ENCODE measurements at places on chromosomes 5 and 9. TPM values are rescaled to one million over a fixed set of nuclear protein-coding genes. Genes with fewer than 3 reads are reported as not detected.

- DNase-seq, result no peak
- peak overlapping the region; percentile 98 for H3K4me3 ChIP-seq
- peaks cover 4% of the 10 kb centered on the region for H3K36me3 ChIP-seq
- no peaks in the 10 kb centered on the region for H3K27me3 ChIP-seq
These were observed 1.2 kb downstream of the ST8SIA4 start for GRCh38 chr5:100901821-100902341.

DNA sequence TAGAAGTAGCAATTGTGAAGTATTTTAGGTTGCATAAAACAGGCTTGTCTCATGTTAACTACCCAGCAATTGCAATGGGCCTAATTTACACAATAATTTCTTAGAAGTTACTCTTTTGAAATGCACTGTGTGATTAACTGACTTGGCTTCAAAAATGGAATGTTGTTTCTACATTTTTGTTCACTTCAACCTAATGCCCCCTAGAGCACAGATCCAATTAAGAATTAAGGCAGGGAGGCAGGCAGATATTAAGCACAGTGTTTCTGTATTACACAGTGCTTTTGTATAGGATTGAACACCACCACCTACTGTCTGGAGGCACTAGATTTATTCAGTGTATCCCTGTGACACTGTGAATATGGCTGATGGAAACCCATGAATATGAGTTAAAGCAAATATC lies 302.1 kb downstream of the FBXL17 start:
- H3K27me3 ChIP-seq, result no peaks in the 10 kb centered on the region
- no peak overlapping the region for H3K4me3 ChIP-seq
- no peak overlapping the region for H3K27ac ChIP-seq
- no peaks in the 10 kb centered on the region for H3K36me3 ChIP-seq
- no peaks in the 10 kb centered on the region for H3K4me1 ChIP-seq
- no peak for DNase-seq

The AGTPBP1 gene
- total RNA-seq, result 27.9 TPM

The DMXL1 gene
- 49.2 TPM for total RNA-seq

The COQ4 gene
- 39.4 TPM for total RNA-seq

- no peak for DNase-seq
- H3K27ac ChIP-seq, result no peak overlapping the region
- no peaks in the 10 kb centered on the region for H3K4me1 ChIP-seq
- H3K36me3 ChIP-seq, result no peaks in the 10 kb centered on the region
- no peaks in the 10 kb centered on the region for H3K27me3 ChIP-seq
- H3K4me3 ChIP-seq, result no peak overlapping the region
These were observed 154.3 kb downstream of the ICE1 start for GRCh38 chr5:5576744-5577143.

DNA sequence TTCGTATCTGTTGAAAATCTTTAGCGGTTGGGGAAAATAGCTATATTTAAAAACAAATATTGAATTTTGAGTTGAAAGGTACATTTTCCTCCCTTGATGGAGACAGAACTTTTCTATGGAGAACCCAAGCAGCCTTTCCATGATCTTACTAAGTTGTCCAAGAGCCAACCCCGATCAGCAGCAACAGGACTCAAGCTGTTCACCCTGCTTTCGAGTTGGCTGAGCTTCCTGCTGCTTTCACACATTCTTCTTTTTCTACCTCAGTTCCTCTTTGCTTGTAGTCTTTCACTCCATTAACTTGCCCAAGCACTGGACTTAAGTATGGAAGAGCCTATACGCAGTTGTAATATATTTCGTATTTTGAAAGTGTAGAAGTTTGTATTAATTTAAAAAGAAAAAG lies 59.4 kb downstream of the IL6ST start:
- no peaks in the 10 kb centered on the region for H3K4me1 ChIP-seq
